ENCODE measurements at places on chromosomes 11 and 22. TPM values are rescaled to one million over a fixed set of nuclear protein-coding genes. Genes with fewer than 3 reads are reported as not detected.

Gene DCDC1
- 9.8 TPM for total RNA-seq

DNA sequence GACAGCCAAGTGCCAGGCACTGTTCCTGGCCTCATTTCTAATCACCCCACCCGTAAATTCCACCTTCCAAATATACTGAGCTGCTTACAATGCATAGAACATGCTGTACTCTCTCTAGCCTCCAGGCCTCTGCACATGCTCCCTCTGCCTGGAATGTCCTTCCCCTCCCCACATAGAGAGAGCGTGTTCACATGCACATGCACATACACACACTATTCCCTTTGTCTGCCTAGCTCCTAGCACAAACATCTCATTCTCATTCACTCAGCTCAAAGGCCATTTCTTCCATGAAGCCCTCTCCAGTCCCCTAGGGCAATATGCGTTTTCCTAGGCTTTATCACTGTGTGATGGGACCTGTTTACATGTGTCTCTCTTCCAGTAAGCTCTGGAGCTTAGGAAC, 144.6 kb downstream of the WT1 start:
- peak; percentile 76 for DNase-seq

Gene CATSPERZ
- 0.69 TPM for total RNA-seq

GRCh38 chr11:86248609-86249008, 4.1 kb downstream of the EED start:
- DNase-seq = no peak

DNA sequence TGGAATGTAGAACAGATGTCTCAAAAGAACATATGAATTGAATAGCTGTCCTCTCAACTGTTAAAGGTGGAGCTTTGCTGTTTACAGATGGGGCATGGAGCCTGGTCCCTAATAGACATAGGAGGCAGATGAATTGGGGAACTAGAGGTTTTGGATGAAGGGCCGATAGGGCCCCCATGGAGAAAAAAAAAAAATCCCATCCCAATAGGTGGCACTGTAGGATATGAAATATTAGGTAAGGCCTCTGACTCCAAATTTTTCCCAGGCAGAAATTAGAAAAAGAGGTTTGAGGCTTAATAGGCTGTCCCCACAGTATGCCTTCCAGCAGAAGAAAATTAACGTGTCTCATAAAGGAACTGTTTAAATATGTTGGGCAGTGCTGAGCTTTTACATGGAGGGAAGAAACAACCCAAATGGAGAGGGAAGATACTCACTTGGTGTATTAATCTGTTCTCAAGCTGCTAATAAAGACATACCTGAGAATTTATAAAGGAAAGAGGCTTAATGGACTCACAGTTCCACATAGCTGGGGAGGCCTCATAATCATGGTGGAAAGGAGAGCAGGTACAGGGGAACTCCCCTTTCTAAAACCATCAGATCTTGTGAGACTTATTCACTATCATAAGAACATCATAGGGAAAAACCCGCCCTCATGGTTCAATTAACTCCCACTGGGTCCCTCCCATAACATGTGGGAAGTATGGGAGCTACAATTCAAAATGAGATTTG, 30.1 kb upstream of the TMEM45B start:
- DNase-seq = no peak

GRCh38 chr11:42462558-42463310, 849.1 kb upstream of the API5 start:
- no peak for DNase-seq

- DNase-seq = peak; percentile 50
These were observed 239.7 kb upstream of the API5 start for GRCh38 chr11:43072096-43072495.

- peak; percentile 95 for DNase-seq
These were observed 35.8 kb downstream of the MAML2 start for GRCh38 chr11:96306933-96307775.

- no peak for DNase-seq
These were observed 51.6 kb upstream of the CCDC34 start for GRCh38 chr11:27414644-27415043.

DNA sequence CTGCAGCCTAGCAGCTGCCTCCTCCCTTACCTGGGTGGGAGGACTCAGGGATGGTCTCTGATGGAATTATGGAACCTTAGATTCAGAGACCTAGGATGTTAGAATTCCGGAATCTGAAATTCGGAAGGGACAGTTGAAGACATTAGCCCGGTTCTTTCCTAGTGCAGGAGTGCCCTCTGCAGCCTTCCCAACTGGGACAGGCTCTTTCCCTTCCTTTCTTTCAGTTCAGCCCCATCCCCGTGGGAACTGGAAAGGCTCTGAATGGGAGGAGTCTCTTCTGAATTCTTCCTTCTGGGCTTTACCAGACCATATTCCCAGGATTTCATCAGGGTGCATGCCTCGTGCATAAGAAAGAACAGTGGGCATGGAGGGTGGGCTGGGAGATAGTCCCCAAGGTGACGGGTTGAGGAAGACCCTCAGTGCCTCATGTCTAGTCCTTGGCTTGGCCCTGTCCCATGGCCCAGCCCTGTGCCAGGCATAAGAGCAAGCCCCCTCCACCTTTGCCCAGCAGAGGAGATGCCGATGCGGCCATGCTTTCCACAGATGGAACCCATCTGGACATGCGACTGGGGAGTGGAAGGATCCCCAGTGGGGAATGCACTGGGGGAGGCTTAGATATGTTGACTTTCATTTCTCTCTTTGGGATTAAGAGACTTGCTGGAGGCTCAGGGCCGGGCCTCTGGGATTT, 14.4 kb downstream of the DNAJB13 start:
- DNase-seq = no peak

Gene PLAAT5
- 7.0 TPM for total RNA-seq

- no peak for DNase-seq
These were observed 1.6 kb downstream of the IFITM10 start for GRCh38 chr11:1748636-1749394.

- DNase-seq = no peak
These were observed 16.7 kb downstream of the SLCO2B1 start for GRCh38 chr11:75167617-75168016.

GRCh38 chr11:62133328-62134065, 9.7 kb downstream of the INCENP start:
- no peak for DNase-seq

- DNase-seq = no peak
These were observed 52.5 kb downstream of the TRIM44 start for GRCh38 chr11:35714882-35715627.

- DNase-seq = no peak
These were observed 126.5 kb downstream of the NAV2 start for GRCh38 chr11:19838994-19839768.

DNA sequence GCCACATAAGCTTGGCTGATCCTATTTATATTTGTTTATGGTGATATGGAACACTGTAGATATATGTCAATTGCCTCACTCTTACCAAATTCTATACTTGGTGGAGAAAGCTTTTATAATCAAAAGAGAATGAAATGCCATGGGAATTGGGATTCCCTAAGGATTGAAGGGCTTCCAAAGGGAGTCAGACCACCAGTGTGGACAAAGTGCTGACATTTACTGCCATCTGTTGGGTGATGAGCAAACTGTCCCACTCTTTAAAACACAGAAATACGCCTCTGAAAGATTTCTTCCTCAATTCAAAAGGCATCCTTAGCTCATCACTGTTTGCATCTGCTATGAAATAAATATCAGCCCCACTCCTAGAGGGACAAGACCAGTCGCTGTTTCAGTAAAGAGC, 7.1 kb downstream of the SLC1A2 start:
- DNase-seq = no peak

- peak; percentile 80 for DNase-seq
These were observed 46.8 kb downstream of the SLN start for GRCh38 chr11:107665018-107665417.

Gene OR5A1
- total RNA-seq = not detected

- no peak for DNase-seq
These were observed 11.4 kb downstream of the UBE4A start for GRCh38 chr11:118370774-118371173.

Gene CRYBA4
- total RNA-seq = not detected

DNA sequence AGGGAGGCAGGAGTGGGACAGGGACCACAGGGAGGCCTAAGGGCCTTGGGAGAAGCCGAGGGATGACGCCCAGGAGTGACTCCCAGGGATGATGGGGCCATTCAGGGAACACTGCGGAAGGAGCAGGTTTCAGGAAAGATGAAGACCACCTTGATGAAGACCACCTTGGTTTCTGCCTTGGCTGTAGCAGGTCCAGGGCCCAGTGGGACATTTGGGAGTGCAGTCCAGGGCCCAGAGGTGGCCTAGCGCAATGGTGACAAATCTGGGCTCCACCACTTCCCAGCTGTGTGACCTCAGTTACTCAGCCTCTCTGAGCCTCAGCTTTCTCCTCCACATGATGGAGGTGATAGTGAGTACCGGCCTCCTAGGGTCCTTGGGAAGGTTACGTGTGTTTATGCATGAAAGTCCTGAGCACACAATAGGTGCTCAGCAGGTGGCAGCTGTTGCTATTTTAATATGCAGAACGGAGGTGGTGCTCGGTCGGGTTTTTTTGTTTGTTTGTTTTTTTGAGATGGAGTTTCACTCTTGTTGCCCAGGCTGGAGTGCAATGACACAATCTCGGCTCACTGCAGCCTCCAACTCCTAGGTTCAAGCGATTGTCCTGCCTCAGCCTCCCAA, 770 bp downstream of the TSGA10IP start:
- no peak for DNase-seq

DNA sequence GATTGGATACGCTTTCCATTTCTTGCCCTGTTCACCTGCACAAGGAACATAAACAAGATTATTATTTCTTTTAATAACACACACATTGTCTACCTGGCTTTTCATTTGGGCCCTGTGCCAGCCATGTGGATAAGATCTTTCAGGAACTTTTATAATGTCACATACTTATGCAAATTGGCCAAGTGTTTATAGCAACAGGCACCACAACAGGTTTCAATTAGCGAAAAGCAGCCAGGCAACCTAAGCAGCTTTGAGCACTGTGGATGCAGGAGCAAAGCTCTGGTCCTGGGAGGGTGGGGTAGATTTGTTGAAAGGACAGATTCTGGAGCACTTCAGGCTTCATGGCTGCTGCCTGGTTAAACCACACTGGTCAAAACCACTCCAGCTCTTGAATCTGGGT, 217.4 kb downstream of the BARX2 start:
- DNase-seq = no peak

Gene OR6A2
- total RNA-seq = 0.11 TPM

- no peak for DNase-seq
These were observed 13.7 kb downstream of the CSTF3 start for GRCh38 chr11:33147559-33147958.

- DNase-seq = no peak
These were observed 54.1 kb downstream of the PPFIA1 start for GRCh38 chr11:70324376-70325115.

- no peak for DNase-seq
These were observed 69.7 kb upstream of the GALNT18 start for GRCh38 chr11:11691296-11692151.

DNA sequence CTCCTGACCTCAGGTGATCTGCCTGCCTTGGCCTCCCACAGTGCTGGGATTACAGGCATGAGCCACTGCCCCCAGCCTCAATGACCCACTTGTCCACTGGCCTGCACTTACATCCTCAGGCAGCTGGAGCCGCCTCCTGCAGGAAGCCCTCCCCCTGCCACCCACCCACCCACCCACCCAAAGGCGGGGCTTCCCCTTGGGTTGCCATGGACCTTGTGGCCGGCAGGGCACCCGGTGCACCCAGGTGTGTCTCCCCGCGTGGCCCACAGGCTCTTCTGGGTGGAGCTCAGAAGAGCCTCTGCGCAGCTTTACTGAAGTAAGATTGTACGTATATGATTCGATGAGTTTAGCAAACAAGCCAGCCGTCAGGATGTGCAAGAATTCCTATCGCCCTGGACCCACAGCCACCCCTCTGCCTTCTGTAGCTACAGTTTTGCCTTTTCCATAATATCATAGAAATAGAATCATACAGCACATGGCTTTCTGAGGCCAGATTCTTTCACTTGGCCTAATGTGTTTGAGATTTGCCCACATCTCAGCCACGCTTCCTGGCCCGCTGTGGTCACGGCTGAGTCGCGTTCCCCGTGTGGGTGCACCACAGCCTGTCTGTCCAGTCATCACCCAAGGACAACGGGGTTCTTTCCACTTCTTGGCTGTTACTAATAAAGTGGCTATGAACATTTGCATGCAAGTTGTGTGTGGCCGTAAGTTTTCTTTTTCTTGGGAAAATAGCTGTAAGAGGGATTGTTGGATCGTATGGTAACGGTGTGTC, 5.3 kb upstream of the BRSK2 start:
- no peak for DNase-seq

DNA sequence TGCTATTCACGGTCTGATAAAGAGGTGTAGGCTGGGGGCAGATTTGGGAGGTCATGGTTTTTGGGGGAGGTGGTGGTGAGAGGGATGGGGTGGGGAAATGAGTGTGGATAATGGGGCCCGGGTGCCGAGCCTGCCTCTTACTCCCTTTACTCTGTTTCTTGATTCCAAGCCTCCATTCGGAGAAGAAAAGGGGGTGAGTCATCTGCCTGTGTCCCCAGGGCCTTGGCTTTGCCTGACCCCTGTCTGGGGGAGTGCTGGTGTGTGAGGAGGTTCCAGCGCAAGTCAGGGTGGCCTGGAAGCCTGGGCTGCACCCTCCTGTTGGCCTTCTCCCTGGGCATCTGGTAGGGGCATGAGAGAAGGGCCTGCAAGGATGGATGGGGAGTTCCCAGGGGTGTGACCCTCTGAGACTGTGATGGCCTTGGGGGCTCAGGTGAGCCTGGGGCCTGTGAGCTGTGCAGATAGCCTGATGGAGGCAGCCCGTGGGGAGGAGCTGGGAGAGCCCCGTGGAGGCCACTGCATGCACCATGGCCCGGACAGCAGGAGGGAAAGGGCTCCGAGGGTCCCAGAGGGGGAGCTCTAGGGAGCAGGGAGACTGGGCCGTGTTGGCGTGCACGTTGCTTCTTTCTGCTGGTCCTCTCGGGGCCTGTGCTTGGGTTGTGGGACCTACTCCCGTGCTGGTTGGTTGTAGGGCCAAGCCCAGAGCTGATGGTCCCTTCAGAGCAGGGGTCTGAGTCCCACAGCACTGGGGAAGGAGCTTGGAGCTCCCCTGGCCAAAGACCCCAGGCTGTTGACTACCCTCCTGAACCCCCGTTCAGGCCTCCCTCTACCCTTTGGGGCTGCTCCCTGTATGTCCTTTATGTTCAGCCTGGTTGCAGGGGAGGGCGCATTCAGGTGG, 26.3 kb upstream of the ACR start:
- no peak for DNase-seq

DNA sequence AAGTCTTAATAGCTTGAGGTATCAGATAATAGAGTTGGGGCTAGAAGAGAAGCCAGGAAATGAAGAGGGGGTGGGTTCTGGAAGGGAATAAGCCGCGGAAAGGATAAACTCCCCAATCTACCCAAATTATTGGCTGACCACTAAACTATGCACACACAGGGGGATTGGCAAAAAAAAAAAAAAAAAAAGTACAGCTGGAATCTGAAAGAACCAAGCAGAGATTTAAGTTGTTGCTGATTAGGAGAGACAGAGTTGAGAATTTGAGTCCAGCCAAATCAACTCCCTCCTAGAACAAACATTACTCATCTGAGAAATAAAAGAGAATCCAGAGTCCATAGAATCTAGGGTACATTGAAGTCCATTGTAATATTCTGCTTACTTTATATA, 134.9 kb downstream of the CCDC81 start:
- DNase-seq = no peak

- no peak for DNase-seq
These were observed 23.0 kb downstream of the ZFTA start for GRCh38 chr11:63745304-63746170.
